Fibroblast of skin of left biceps (primary cell): ENCODE measurements at places on chromosomes 12 and 14.

DNA sequence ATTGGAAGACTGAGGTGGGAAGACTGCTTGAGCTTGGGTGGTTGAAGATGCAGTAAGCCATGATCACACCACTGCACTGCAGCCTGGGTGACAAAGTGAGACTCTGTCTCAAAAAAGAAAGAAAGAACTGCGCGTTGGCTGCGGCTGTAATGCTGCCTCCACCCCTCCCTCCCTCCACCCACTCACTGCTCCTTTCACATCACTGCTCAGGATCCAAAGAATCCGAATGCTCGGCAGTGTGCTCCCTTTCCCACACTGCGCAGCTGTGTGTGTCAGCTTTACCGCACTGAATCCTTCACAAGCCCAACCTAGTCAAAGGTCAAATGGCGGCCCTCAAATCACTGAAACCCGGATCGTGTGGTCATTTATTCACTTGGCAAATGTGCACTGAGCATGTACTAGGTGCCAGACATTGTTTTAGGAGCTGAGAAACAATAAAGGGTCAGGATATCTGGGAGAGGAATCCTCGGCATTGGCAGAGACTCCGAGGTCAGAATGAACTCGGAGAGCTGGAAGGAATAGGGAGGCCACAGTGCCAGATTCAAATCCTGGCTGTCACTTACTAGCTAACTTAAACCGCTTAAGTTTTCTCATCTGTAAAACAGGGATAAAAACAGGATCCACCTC, 11.5 kb upstream of the TDRD9 start:
- DNase-seq: no peak

DNA sequence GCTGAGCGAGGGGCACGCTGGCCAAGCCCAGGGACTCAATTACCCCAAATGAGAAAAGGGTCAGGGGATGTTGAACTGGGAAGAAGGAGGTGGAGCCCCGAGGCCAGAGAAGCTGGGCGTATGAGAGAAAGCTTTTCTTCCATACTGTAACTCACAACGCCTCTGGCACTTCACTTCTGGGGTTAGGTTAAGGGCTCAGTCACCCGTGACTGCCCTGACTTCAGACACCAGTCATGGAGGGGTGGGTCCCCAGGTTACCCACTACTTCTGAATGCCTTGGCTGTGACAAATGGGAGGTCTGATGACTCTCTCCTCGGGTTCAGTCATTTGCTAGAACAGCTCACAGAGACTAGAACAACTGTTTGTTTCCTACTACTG, 5.5 kb upstream of the GPR132 start:
- DNase-seq: no peak

- DNase-seq: no peak
Measured at GRCh38 chr12:95216711-95217376, 423 bp downstream of the FGD6 start.

GRCh38 chr14:46490238-46490685, 161.3 kb downstream of the RPL10L start:
- no peak for DNase-seq

DNA sequence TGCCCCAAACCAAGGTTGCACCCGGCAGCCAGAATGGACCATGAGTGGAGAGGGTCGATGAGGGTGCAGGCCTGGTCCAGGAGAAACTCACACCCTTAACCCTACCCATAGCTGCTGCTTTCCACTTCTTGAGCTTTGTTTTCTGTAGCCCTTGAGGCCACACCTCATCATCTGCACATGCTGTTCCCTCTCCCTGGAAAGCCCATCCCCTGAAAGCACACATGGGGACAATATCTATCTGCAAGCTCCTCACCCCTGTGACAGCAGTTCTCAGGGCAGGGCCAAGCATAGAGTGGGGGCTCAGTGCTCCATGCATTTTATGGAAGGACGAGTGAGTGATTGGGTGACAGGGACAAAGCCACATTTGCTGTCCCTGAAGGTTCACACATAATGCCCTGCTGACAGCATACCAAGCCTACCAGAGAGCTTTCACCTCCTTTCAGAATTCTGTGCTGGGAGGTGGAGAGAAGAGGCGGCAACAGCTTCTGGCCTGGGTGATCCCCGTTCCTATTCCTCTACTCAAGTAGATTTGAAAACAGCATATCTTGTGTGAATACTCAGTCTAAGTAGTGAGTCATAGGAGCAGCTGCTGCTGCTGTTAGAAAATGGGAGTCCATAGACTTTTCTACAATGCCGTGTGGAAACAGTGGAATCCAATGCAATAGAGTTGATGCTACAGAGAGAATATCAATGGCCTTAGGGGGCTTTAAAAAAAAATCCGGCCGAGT, 44.6 kb downstream of the SRGAP1 start:
- DNase-seq: peak; percentile 11

GRCh38 chr14:65070471-65070976, 31.8 kb downstream of the MAX start:
- DNase-seq: no peak

DNA sequence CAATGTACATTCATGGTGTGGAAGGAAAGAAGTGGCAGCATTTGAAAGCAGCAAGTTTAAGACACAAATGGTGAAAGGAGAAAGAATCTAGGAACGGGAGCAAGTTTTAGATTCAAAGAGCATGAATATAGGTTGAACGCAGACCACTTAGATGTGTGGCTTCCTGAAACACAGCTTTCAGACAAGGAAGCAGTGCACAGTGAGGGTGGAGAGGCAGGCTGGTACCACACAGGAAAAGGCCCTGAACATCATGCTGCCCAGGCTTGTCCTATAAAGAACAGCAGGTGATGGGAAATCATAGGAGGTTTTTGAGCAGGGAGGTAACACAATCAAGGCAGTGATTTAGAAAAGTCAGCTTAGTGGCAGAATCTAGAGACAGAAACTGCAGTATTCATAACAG, 35.6 kb downstream of the GNS start:
- no peak for DNase-seq

DNA sequence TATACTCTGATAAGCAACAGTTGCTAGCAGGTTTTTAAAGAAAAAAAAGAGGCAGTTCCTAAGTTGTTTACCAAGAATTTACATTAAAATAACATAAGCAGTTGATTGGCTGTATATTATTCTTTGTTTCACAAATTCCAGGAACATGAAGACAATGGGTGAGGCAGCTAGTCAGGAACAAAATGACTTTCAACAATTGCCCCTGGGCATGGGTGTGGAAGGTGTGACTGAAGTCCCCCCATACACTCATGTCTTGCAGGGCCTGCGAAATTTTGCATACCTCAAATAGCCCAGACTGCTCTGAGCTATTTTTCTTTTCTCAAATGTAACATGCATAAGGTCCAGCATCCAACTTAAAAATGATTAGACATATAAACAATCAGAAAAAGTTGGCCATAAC, 267.2 kb upstream of the DIO3 start:
- DNase-seq: no peak

GRCh38 chr14:99389174-99389826, 91.4 kb downstream of the SETD3 start:
- no peak for DNase-seq

DNA sequence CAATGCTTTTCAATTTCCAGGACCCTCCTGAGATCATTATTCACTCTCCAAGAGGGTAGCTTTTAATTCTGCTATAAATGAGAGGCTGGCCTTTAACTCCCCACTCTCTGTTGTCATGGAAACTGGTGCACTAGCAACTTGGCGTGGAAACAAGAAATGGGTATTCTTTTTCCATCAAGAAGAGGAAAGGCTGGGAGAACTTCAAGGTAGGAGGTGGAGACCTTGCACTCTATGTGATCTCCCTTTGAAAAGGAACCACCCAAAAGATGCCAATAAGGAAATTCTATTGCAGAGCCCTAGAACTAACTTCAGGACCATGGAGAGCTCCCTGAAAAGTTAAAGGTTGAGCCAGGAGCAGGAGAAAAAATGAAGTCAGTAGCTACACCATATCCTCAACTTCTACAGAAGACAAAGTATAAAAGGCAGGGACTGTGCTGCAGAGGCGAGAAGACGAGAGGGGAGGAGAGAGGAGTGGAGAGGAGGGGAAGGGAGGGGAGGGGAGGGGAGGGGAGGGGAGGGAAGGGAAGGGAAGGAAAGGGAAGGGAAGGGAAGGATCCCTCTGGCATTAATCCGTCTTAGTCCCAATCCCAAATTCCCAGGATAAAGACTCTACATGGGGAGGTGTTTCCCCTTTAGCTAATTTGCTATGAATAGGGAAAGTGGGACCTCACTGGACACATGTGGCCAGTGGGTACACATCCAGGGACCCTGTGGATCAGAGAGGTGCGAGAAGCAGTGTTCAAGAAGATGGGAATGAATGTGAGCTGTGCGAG, 46.7 kb upstream of the FICD start:
- DNase-seq: peak; percentile 4

DNA sequence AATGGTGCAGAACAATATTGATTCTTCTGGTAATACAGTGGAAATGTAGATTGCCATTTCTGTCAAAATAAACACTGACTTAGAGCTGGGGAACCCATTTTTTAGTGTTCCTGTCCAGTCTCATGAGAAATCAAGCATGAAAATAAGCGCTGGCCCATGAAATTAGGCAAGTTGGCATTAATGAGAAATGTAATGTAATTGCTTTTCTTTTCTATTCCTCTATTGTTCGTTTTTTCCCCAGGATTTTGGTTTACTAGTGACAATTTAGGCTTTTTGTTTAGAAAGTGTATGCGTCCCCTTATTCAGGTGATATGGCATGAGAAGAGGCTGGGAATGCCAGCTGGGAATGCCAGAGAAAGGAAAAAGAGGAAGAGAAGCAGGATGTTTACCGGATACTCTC, 64.4 kb upstream of the KICS2 start:
- DNase-seq: no peak

DNA sequence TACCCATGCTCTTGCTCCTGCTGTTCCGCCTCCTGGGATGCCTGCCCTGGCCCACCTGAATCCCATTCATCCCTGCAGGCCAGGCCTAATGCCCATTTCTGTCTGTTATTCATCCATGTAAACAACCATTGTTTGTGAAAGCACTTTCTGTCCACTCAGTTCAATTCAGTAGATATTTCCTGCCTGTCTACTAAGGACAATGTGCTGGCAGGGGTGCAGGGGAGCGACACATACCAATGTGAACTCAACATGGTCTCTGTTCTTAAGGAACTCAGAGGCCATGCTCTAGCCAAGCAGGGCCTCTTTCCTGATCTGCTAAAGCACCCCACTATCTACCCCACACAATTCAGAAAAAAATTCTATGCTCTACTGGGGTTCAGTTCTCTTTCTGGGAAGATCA, 88.5 kb upstream of the ZFP36L1 start:
- DNase-seq: no peak

DNA sequence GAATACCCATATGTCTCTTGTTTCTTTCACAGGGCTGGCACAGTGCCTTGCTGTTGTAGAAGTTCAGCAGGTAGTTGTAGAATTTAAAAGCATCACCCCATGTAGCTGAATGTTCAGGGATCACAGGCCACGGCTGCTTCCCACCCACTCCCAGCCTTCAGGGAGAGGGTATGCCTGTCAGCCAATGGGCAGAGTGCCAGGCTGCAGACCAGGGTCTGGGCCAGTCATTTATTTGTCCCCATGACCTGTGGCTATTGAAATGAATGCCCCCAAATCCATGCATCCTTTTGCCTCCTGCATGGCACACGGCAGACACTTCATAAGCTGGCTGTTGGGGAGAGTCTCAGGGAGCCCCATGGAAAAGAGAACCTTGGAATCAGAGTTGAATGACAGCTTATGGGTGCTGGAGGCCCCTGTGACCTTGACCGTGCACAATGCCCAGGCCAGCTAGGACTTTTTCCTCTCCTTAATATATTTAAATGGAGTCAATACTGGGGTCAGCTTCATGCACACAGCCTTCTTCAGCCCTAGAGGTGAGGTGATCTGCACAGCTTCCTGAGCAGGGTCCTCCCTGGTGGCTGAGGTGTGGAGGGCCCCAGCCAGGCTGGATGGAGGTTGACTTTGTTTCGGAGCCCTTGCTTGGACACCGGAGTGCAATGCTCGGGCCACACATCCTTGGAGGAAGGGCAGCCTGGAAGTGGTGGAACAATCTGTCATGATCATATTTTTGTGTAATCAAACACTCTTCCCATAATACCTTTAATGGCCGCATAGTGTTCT, 45.3 kb downstream of the PRMT8 start:
- no peak for DNase-seq

GRCh38 chr14:76884853-76885276, 58.7 kb downstream of the LRRC74A start:
- DNase-seq: no peak

DNA sequence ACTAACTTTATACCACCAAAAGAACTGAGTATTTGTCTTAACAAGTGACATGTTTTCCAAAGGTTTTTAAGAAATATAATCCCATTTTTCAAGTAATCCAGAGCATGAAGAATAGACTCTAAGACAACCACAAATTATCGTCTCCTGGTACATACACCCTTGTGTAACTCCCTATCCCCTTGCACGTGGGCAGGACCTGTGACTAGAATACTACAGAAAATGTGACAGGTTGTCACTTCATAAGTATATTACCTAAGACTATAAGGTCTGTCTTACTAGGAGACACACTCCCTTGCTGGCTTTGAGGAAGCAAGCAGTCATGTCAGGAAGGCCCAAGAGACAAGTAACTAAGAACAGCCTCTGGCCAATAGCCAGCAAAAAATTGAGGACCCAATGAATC, 8.3 kb upstream of the TTC5 start:
- DNase-seq: no peak

GRCh38 chr14:73800970-73801515, 50.6 kb upstream of the PTGR2 start:
- no peak for DNase-seq

- DNase-seq: no peak
Measured at GRCh38 chr14:90263748-90264449, 7.5 kb downstream of the PSMC1 start.

- DNase-seq: no peak
Measured at GRCh38 chr12:92275443-92276154, 130.0 kb upstream of the BTG1 start.

- DNase-seq: no peak
Measured at GRCh38 chr12:131130311-131130911, 176.7 kb downstream of the ADGRD1 start.

- no peak for DNase-seq
Measured at GRCh38 chr14:24072436-24072835, 1.1 kb downstream of the CPNE6 start.

DNA sequence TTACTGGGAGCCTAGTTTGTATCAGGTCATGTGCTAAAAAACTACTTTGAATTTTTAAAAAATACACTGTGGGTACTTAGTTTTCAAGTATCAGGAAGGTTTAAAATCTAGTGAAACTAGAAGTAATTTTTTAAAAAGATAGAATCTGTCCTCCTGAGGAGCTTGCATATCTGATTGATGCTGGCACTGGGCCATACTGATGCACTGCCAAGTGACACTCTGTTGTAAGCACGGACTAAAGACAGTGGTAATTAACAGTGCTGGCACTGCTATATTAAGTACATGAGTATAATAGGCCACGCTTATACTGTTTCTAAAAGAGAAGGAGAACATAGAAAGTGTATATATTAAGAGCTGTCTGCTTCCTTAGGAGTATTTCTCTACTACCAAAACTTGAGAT, 10.0 kb upstream of the TBC1D30 start:
- no peak for DNase-seq

DNA sequence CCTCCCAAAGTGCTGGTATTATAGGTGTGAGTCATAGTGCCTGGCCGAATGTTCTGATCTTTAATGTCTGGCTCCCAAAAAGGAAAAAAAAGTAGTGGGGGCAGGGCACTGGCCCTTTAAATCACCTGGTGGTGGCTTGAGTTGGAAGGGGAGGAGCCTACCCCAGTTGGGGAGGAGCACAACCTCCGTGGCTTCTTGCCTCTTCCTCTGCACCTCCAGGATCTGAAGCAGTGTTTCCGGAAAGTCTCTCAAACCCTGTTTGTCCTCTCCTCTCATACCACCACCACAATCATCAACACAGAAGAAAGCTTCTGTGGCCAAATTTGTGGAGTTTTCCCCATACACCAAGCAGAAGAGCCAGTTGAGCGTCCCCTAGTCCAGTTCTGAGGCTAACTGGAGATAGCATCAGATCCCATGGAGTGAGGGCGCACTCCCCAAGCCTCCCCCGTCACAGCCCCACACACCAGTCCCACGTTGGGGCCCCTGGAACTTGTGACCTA, 24.3 kb upstream of the RCOR1 start:
- DNase-seq: no peak
